Germinal center (tissue), 1 donor: ENCODE measurements at places on chromosomes 7 and 10.

DNA sequence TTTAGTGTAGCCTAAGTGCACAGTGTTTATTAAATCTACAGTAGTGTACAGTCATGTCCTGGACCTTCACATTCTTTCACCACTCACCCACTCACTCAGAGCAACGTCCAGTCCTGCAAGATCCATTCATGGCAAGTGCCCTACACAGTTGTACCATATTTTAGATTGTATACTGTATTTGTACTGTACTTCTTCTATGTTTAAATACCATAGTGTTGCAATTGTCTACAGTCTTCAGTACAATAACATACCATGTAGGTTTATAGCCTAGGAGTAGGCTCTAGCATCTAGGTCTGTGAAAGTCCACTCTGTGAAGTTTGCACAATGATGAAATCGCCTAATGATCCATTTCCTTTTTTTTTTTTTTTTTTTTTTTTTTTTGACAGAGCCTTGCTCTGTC lies 12.0 kb downstream of the EEPD1 start:
- no peak for DNase-seq

GRCh38 chr7:86366946-86367345 lies 276.8 kb upstream of the GRM3 start:
- no peak for DNase-seq

DNA sequence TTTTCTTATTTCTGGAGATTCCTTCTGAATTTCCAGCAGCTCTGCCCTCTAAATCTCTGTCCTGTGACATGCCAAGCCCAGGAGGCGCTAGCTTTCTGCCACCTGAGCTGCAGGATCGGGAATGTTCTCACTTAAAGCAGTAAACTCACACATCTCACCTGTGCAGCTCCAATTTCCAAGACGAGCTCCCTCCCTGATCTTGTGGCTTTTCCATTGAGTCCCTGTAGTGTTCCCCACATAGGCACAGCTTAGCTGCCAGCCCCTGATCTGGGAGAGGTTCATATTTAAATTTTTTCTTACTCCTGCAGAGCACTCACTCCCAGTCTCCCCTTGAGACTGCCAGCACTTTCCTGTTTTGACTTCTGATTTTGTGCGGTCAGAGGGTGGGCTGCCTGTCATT lies 479.3 kb downstream of the GLRX3 start:
- no peak for DNase-seq

DNA sequence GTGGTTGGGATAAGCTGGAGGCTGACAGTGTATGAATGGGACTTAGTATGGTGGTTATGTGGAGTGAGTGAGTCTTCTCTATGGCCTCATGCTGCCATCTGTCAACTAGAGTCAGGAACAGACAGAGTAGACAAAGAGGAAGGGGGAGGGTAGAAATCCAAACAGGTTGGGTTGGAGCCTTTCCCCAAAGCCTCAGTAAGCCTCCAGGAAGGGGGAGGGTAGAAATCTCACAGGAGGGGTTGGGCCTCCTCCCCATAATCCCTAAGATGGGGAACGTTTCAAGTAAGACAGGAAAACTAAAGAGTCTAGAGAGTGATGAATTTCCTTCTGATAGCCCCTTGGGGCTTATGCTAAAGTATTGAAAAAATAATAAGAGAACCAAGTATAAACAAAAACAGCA lies 2.0 kb upstream of the AKR1B15 start:
- no peak for DNase-seq

DNA sequence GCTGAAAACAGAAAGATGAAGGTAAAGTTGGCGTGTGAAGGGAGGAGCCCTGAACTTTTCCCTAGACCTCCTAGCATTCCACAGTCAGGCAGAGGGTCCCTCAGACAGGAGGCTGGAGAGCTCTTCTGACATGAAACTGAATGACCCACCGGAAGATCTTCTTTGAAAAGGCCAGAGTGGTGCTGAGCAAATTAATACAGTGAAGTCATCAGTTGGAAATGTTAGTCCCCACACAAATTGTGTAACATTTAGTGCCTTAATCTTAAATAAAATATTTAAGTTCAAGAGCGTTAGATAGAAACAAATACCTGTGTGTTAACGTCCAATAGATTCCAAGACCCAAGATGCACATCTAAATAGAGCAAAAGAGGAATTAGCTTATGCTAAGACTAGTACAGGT lies 49.0 kb upstream of the WNT16 start:
- no peak for DNase-seq

DNA sequence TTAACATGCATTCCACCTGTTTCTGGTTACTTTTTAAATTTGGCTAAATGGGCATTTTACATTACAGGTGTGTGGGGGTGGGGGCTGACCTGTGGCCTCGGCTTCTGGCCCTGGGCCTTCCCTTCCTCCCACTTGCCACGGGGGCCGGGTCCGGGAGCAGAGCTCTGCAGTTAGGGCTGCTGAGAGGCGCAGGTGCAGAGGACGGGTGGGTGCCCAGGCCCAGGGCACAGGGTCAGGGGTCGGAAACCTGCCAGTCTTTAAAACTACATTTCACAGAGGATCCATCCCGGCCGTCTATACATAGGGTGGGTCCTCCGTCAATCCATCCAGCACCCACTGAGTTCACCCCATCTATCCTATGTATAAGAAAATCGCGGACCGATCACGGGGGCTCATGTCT lies 106.5 kb upstream of the INSIG1 start:
- DNase-seq: no peak

GRCh38 chr10:112950714-112951358 lies 789 bp downstream of the TCF7L2 start:
- DNase-seq: no peak
